ENCODE measurements at places on chromosomes 5 and 9.

DNA sequence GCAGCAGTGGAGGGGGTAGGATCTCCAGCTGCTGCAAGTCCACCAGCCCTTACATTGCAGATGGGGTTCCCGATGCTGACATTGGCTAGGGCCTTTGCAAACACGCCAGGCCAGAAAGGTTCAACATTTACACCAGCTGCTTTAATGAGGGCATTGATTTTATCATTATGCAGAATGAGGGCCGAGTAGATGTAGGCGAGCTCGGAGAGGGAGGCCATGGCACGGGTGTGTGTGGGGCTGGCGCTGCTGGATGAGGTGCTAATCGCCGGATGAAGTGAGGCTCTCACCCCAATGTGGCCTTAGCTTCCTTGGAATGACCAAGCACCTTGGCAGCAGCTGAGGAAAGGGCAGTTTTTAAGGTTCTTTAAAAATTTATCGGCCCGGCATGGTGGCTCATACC lies 27.4 kb downstream of the PHAX start:
- DNase-seq, result no peak

- DNase-seq, result no peak
Measured at GRCh38 chr5:52709167-52709925, 78.4 kb upstream of the ITGA1 start.

GRCh38 chr5:178545176-178545575 lies 45.0 kb downstream of the COL23A1 start:
- DNase-seq, result no peak

- no peak for DNase-seq
Measured at GRCh38 chr5:119395080-119395836, 39.4 kb downstream of the TNFAIP8 start.

- no peak for DNase-seq
Measured at GRCh38 chr9:18129809-18130334, 344.1 kb upstream of the ADAMTSL1 start.

GRCh38 chr9:98127226-98127625 lies 8.2 kb upstream of the TRIM14 start:
- no peak for DNase-seq

DNA sequence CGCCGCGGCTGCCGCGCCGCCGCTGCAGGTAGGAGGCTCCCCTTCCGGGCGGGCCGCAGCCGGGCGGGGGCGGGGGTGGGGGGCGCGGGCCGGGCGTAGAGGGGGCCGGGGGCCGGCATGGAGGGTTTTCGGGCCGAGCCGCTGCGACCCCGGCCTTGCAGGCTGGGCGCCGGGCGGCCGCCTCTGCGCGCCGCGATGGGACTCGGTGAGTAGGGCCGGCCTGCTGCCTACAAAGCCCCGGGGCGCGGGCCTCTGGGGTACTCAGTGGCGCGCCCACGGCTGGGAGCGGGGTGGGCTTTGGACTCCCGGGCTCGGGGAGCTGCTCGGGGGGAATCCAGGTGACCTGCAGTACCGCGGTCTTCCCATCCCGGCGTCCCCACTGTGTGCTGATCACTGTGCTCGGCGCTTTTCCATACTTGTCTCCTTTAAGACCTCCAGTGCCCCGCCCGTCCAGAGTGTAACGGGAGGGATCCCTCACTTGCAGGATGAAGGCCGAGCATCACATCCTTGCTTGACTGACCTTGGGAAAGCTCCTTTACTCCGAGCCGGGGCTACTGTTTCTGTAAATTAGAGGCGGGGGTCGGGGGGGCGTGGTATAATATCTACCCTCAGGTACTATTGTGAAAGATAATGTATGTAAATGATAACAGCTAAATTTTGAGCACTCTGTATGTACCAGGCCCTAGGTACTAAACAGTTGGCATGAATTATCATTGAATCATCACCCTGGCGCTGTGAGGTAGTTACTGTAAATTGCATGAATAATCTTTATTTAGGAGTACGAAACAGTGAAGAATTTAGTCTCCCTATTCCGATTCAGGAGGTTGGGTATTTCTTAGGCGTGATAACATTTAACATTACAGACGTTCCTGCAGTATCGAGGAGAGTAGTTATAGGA lies 672 bp downstream of the MSANTD3 start:
- peak; percentile 2 for DNase-seq

- no peak for DNase-seq
Measured at GRCh38 chr9:126016579-126017290, 269.6 kb downstream of the PBX3 start.

- DNase-seq, result no peak
Measured at GRCh38 chr5:98314292-98314691, 459.2 kb upstream of the RGMB start.

DNA sequence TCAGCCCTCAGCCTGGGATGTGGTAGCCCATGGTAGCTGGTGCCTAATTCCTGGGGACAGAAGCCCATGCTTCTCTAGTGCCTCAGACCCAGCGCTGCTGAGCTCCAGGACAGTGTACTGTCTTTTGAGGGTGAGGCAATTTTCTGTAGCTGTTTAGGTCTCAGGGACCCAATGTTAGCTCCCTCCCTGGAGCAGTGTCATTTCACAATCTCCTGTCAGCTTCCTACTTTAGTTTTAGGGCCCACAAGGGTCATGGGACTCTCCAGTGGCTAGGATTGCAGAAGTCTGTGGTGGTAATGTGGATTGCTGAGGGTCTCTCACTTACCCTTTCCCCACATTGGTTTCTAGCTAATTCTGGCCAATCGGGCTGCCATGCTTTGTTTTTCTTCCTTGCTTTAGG lies 67.7 kb upstream of the CCL21 start:
- DNase-seq, result no peak
